ENCODE measurements at places on chromosomes 6 and 20.

- no peak for DNase-seq
These were observed 7.6 kb upstream of the ITCH start for GRCh38 chr20:34355427-34355826.

GRCh38 chr6:112302142-112302705, 44.9 kb upstream of the RFPL4B start:
- DNase-seq, result no peak

DNA sequence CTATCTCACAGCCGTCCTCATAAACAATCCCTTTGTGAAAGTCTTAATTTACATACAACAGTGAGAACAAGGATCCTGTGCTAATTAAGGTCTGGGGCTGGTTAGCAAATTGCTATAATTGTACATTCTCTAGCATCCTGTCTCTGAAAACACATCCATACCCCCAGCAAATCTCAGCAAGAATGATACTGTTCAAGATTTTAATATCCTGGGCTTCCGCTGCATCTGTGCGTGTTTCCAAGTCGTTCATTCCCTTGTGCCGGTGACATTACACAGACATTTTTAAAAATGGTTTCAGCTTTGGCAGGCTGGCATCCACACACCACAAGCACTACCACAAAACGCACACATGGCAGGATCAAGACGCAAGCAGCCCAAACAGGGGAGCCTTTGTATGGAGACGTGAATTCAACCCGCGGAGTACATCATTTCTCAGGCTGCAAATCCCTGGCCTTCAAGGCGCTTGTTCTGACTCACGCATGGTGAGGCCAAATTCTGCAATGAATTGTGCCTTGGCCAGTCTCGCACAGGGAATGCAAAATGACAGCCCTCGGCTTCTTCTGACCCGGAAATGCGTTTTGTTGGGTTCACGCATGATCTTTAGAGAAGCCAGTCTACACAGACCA, 20.3 kb downstream of the ZMYND8 start:
- DNase-seq, result no peak

DNA sequence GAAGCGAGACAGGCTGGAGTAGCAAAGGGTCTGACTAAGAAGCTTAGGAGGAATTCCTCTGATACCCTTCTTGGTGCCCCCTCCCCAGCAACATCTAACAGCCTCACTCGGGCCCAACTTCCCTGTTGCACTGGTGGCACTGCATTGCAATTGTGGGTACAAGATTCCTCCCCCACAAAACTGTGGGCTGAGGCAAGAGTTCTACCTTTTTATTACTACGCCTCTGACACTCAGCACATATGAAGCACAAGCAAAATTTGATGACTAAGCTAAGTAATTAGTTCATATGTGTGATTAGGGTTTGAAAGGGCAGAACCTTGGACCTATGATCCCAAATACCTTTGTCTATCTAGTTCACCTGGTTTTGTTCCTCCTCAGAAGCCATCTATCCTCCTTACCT, 83.5 kb downstream of the ZHX3 start:
- no peak for DNase-seq

DNA sequence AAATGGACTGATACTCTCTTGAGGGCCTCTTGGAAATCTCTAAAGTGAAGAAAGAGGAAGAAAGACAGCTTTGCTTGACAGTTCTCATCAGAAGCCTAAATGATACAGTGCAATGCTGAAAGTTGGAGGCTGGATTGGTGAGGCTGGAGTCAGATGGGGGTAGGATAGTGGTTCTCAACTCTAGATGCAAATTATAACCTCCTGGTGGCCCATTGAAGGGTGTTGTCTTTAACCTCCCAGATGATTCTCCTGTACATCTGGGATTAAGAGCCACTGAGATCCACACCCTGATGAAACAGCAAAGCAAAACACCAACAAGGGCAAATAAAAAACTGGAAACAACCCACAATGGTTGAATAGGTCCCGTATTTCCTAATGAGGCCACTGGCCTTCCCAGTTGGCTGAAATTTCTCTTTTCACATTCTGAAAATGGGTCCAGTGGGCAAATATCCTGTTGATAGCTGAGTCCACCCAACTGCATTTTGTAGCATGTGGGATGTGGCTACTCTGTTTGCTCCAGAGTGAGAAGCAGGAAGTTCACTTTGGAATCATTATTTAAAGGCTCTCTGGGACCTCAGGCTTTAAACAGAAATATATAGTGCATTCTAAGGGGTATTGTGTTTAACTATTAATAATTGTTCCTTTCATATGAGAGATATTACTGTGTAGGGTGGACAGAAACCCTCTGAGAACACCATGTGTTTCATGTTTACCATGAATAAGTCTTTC, 208.1 kb downstream of the SOX4 start:
- no peak for DNase-seq

GRCh38 chr20:59422872-59423544, 122.6 kb downstream of the EDN3 start:
- no peak for DNase-seq

- no peak for DNase-seq
These were observed 175.1 kb downstream of the PLCB4 start for GRCh38 chr20:9243986-9244385.

- DNase-seq, result no peak
These were observed 255.9 kb upstream of the RIN2 start for GRCh38 chr20:19502169-19502568.

DNA sequence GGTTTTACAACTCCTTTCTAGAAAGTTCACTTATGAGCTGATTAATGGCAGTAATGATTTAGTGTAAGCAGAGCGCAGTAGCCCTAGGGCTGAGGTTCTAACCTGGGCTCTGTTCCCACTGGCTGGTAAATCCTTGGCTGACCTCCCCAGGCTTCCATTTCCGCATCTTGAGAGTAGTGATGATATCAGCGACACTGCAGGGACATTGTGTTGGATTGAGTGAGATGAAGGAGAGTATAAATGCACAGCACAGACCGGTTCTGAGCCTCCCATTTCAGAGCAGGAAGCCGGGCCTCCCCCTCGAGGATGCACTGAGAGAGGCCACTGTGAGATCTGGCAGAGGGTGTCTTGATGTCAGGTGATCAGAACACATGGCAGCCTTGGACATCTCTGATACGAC, 477.2 kb upstream of the SULF2 start:
- no peak for DNase-seq

- peak; percentile 95 for DNase-seq
These were observed 65.2 kb downstream of the RIPOR3 start for GRCh38 chr20:50625986-50626677.

GRCh38 chr20:46791722-46792416, 82.4 kb downstream of the SLC2A10 start:
- DNase-seq, result no peak

- no peak for DNase-seq
These were observed 134.4 kb upstream of the TMEM170B start for GRCh38 chr6:11403035-11403601.

DNA sequence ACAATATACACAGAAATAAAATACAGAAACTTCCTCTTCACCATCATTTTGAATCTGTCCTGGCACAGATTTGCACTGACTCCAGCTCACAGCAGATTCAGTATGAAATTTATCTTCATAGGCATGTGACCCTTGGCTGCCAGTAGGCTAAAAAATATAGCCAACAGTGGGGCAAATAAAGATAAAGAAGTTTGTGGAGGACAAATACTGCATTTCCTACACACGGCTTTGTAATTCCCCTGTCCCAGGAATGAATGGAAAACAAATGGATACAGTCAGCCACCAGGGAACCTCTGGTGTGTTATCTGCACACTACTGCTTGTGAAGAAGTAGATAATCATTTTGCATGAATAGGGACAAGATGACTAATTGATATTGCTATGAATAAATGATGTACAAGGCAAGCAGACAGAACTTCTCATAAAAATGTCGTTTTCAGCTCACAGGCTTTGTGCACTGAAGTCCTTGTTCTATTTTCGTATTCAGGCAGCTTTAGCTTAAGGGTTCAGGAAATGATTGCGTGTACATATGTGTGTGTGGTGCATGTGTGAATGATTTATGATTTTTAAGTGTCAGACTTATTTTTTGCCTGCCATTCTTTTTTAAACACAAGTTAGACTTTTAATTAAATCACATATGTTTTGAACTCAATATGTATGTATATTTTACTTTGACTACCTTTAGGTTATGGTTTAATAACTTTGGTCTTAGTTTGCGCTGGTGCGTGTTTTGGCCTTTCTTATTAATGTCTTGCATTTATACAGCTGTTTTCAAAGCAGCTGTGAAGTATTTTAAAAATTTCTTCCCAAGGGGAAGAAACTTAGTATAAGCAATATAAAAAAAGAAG, 543.8 kb upstream of the JAG1 start:
- DNase-seq, result no peak

- DNase-seq, result no peak
These were observed 105.8 kb downstream of the INSM1 start for GRCh38 chr20:20473657-20474056.

GRCh38 chr6:152273638-152274037, 363.5 kb downstream of the SYNE1 start:
- no peak for DNase-seq

DNA sequence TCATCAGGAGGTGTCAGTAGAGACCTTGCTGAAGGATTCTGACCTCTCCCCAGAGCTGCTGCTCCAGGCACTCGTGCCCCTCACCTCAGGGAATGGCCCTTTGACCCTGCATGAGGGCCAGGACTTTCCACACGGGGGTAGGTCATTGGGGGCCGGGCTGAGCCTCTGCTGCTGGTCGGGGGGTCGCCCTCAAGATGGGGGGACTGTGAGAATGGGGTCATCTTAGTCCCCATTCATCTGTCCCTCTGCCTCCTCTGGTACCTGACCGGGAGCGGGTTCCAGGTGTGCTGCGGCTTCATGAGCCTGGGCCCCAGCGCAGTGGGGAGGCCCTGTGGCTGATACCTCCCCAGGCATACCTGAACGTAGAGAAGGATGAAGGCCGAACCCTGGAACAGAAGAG, 15.8 kb downstream of the DNPH1 start:
- DNase-seq, result no peak

- no peak for DNase-seq
These were observed 113.1 kb downstream of the SULF2 start for GRCh38 chr20:47672166-47672565.

All from NCI-H510A treated with DMSO at 0.1 percent for 48 hours (cell line).